ENCODE measurements at places on chromosomes 11 and 22. TPM values are rescaled to one million over a fixed set of nuclear protein-coding genes. Genes with fewer than 3 reads are reported as not detected.

The C22orf31 gene
- total RNA-seq = 0.17 TPM

The OR52N4 gene
- total RNA-seq = not detected

The SULT4A1 gene
- total RNA-seq = under 0.01 TPM

The OR56A1 gene
- total RNA-seq = not detected

The TRPM5 gene
- not detected for total RNA-seq

The APOL5 gene
- total RNA-seq = not detected

The SLC22A8 gene
- total RNA-seq = not detected

All from fibroblast of lung (primary cell).